ENCODE measurements at places on chromosomes 4 and X.

- DNase-seq: no peak
Measured at GRCh38 chrX:47430925-47431324, 52.1 kb downstream of the ZNF41 start.

DNA sequence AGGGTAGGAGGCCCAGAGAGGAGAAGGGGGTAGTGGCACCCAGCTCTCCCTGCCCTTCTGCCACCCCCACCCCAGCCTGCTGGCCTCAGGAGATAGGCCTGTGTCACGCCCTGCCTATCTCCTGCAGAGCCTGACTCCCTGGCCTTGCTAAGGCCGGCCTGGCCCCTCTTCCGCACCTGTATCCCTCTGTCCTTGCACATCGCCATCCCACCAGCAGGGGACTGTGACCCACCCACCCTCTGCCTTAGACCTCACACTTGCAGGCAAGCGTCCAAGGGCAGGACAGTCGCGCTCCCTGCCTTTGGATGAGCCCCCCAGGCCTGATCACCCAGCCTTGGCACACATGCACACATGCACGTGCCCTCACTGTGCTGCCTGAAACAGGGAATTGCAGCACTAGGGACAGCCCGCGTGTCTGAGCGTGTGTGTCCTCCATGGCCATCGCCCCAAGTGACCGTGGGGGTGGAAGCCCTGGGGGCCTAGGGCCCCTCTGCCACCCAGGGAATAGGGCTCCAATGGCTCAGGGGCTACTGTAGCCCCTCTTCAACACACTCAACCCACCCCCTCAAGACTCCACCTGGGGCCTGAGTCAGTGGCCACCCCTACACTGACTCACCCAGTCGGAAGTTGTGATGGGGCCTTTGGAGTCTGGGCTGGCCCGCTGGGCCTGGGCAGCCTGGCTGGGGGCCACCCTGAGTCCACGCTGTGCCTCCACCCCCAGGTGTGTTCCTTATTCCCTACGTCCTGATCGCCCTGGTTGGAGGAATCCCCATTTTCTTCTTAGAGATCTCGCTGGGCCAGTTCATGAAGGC is 2.1 kb downstream of the SLC6A8 start:
- DNase-seq: no peak

- no peak for DNase-seq
Measured at GRCh38 chr4:94356444-94356843, 13.8 kb upstream of the HPGDS start.

- no peak for DNase-seq
Measured at GRCh38 chr4:56247646-56248045, 139.6 kb downstream of the AASDH start.

DNA sequence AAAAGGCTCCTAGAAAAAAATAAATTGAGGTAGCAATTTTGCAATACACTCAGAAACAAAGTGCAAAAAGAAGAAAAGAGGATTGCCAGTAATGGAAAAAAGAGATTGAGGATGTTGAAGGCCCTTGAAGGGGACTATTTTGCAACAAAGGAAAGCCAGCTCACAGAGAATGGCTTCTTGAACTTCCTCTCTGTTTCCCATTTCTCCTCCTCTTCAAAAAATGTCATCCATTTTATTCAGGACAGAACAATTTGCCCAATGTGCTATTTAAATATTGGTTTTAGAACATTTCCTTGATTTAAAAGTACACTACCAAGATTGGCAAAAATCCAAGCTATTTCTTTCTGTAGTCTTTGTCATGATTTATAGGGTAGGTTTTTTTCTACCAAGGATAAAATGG is 60.2 kb downstream of the GASK1B start:
- DNase-seq: no peak

DNA sequence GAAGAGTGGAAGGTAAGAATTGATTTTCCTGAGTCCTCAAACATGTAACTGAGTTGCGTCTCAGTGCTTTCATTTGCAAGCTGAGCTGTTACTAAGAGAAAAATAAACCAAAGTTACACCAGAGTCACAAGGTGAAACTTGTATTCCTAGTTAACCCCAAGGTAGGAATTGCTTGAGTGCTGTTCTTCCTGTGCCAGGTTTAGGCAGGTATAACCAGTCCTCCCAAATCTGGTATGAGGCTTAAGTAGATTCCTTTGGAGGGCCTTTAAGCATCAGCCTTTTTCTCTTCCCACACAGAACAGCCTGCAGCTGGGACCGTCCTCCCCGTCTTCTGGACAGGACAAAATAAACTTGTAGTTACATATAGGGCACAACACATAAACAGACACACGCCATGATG is 2.3 kb upstream of the BTC start:
- DNase-seq: no peak

DNA sequence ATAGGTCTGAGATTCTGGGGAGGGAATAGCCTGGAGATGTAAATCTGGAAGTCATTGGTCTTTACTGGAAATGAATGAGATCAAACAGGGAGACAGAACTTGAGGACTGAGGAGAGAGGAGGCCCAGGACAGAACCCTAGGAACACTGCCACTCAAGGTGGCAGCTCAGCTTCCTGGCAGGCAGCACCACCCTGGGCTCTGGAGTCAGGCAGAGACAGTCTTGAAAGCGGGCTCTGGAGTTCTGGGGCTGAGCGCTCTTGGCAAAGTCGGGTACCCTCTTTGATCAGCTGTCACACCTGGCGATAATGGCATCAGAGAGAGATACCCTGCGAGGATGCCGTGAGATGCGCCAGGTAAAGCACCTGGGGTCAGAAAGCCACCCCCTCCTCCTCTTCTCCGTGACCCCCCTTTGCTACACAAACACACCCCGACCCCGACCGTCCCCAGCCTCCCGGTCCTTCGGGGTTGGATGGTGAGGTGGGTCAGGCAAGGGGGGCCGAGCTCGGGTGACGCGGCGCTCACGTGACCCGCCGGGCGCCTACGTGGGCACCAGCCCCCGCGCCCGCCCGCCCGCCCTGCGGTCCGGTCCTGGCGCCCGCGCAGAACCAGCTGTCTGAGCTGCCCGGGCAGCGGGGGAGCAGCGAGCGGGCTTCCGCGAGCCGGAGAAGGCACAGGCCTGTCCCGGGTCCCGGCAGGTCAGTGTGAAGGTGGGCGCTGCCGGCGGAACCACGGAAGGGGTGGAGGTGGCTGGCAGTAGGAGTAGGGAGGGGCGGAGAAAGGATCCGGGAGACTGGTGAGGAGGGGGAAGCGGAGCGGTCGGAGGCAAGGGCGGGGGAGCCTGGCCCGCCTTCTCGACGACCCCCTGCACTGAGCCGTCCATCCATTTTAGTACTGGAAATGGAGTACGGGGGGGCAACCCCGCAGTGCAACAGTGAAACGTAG is at the start of gene TCEAL3:
TSS of gene TCEAL3 (plus strand) at position 600 of the 942 bp plus-strand sequence. CDS start 1,102 bp downstream, outside the sequence.
- no peak for DNase-seq

DNA sequence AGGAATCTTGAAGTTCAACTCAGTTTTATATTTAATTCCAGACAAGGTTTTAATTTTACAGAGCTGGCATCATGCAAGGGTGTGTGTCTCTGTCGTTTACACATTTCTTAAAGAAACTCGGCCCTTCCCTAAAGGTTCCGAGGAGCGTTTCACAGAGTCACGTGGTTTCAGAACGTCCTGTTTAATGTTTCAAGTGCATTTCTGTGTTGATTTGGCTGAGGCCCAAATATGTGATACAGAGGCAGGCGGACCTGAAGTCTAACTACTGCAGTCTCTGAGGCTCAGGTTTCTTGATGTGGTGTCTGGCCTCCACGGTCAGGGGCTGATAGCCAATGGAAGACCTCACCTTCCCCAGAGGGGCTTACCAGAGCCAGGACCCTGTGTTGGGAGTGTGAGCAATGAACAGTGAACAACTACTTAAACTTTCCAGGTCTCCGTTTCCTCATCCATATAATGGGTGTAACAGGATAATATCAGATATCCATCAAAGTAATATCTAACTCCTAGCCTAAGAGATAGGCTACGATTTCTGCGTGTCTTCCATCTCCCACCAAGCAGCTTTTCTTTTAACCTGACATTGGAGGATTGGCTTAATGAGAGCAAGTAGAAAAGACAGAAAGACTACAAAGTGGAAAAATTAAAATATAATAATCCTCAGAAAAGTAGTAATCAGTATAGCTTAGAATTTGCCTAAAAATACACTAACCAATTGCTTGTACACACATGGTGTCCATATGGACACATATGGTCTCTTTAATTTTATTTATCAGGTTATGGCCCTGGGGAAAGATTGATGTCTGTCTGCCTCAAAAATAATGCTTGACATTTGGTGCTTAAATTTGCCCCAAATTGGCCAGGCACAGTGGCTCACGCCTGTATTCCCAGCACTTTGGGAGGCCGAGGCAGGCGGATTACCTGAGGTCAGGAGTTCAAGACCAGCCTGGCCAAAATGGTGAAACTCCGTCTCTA is 50.0 kb upstream of the TRIM2 start:
- DNase-seq: no peak

DNA sequence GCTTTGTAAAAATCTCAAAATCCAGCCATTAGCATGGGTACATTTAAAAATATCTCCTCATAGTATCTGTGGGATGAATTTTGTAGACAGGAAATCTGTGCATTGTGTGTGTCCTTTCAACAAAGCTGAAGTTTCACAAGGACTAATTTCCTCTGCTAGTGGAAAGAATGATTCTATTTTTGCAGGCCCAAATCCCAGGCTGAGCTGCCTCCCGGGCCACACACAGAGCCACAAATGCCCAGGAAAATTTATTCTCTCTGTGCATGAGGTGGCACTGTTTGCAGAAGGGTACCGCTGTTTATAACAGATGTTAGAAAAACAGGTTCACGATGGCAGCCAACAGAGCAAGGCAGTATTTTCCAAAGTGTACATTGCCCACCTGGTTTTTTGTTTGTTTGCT is 11.0 kb upstream of the VCX3B start:
- DNase-seq: no peak

- no peak for DNase-seq
Measured at GRCh38 chr4:78379040-78379439, 172.5 kb upstream of the ANXA3 start.

DNA sequence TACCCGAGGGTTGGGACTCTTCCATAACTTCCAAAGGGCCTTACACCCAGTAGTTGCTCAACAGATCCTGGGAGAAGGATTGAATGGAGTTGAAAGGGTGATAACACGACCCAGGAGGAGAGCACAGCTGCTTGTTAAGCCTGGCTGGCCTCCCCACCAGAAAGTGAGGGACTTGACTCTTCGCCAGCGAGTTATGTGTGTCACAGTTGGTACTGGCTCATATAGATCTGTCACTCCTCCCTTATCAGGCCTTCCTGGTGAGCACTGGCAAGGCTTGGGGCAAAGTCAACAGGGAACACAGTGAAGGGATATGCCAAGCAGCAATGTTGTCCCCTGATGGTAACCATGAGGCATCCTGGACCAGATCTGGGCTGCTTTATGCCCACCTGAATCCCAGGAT is 35.8 kb downstream of the APLN start:
- DNase-seq: no peak

GRCh38 chr4:90130076-90130475 is 2.9 kb downstream of the CCSER1 start:
- no peak for DNase-seq

DNA sequence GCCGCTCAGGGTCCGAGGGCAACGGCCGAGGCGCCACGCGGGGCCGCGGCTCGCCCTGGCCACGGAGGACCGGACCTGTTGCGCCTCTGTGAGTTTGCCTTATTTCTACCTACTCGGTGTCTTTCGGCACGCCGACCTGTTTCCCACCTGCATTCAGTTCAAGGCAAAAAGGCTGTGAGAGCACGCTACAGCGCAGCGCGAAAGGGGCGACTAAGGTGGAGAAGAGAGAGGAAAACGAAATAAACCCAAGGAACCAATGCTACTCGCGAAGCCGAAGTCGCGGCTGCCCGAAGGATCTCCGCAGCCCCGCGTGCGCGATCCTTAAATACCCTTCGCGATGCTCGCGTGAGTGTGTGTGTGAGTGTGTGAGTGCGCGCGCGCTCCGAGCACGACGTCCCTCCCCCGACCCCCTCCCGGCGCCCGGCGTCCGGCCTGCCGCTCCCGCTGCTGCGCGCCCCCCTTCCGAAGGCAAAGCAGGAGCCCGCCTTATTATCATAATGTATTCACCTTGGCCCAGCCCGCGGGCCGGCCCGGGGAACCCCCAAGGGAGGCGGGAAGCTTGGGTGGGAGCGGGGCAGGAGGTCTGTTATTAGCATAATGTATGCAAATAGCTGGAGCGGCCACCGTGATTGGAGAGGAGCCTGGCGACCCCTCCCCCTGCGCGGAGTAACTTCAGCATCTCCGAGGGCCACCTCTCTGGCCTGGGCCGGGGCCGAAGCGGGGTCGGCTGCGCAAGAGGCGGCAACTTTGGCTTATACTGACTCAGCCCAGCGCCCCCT is at the start of gene COL25A1:
TSS of gene COL25A1 (minus strand) at position 298 of the 779 bp plus-strand sequence.
- no peak for DNase-seq

DNA sequence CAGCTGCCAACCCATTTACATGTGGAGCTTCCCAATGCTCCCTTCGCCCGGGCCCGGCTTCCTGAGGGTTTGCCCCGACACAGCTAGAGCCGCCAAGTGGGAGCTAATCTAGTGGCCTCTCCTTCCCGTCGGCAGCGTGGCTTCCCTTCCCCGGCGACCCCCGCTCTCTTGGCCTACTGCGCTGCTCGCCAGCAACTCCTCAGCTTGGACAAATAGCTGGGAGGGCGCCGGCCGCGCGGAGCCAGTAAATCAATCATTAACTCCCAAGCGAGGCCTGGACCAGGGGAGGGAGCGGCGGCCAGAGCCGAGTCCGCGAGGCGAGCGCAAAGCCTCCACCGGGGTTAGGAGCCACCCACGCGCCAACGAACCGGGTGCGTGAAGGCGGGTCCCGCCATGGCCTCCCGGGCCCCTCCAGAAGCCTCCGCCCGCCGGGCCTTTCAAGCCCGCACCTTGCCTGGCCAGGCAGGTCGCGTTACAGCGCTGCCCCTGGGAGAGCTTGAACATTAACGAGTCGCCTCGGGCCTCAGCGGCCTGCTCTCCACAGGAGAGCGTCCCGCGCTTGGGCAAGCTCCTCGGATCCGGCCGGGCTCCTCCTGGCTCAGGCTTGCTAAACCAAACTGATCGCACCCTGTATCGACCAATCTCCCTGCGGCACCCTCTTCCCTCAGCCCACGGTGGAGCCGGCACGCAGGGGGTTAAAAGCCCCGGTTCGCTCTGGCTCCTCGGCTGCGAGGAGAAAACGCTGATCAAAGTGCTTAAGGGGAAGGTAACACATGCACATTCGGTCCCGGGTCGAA is 10.6 kb upstream of the BCOR start:
- no peak for DNase-seq

- no peak for DNase-seq
Measured at GRCh38 chr4:82891707-82892466, 934 bp upstream of the SEC31A start.

GRCh38 chrX:22534643-22535042 is 261.9 kb downstream of the CBLL2 start:
- DNase-seq: no peak

- no peak for DNase-seq
Measured at GRCh38 chr4:144597171-144597570, 48.8 kb upstream of the HHIP start.

GRCh38 chrX:39550795-39551361 is 546.9 kb downstream of the BCOR start:
- DNase-seq: no peak

GRCh38 chrX:129606918-129607317 is 47.8 kb downstream of the APLN start:
- no peak for DNase-seq

DNA sequence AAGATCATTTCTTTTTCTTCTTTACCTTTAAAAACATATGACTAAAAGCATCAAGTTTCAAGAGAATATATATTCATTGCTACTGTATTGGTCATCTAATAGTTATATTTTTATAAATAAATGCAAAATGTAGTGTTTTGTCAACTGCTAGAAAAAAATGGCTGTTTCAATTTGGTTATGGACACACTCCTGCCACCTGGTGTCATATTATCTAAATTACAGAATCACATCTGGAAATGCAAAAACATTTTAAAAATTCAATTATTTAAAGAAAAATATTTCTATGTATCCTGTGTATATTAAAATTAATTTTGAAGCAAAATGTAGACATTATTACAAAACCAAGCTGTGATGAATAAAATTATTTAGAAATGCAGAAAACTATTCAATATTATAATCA is 329.4 kb upstream of the PCDH18 start:
- no peak for DNase-seq
